ENCODE measurements at places on chromosomes 2 and 18.

- no peak for DNase-seq
Observed at GRCh38 chr18:13338318-13338717, 119.8 kb downstream of the LDLRAD4 start.

DNA sequence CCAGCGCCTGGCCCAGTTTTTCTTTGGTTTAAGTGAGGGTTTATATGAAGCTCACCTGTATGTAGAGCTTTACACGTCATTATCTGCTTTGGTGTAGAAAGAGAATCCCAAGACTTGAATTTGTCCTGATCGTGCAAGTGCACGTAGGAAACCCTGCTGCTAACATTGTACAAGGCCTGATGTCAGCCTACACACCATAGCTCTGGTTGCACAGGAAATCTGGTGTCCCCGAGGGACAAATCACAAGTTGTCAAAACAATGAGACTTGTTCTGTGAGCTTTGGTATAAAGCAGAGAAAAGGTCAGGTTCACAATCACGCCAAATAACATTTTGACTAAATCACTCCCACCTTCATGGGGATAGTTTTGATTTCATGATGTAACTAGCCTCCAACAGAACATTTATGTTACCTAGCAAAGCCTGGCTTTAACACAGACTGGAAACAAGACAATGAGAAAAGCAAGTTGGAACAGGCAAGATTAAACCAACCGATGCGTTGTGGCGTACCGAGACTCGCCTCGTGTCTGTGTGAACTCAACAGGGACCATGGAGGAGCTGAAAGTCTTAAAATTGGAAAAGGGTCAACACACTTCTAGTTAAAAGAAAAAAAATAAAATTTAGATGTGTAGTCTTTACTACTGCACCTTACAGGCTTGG, 41.4 kb downstream of the ZAP70 start:
- DNase-seq, result no peak

- DNase-seq, result no peak
Observed at GRCh38 chr2:102027036-102027980, 35.5 kb downstream of the IL1R2 start.

DNA sequence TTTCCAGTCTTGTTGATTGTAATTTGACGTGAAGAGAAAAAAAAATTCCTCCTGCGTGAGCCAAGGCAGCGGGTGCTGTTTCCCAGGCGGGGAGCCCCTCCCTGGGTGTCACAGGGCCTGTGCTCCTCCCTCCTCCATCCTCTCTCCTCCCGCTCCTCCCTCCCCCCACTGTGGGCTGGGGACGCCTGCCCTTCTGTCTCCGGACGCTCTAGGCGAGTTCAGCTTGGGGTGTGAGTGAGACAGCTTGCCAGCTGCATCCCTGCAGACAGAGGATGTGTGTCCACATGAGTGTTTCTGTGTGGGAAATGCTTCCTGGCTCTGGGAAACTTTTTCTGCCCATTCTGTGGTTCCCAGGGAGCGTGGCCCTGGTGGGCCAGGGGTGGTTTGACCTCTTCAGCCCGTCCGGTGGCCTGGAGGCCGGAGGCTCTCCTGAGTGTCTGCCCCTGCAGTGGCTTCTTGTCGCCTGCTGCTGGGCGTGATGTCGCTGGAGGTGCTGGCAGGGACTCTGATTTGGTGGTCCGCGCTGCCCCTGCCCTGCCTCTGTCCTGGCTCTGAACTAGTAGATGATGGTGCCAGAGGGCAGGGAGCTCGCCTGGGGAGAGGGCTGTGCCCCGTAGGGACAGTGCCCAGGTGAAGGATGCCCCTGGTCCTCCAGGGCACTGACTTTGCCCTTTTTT, 96.4 kb downstream of the USP40 start:
- no peak for DNase-seq

DNA sequence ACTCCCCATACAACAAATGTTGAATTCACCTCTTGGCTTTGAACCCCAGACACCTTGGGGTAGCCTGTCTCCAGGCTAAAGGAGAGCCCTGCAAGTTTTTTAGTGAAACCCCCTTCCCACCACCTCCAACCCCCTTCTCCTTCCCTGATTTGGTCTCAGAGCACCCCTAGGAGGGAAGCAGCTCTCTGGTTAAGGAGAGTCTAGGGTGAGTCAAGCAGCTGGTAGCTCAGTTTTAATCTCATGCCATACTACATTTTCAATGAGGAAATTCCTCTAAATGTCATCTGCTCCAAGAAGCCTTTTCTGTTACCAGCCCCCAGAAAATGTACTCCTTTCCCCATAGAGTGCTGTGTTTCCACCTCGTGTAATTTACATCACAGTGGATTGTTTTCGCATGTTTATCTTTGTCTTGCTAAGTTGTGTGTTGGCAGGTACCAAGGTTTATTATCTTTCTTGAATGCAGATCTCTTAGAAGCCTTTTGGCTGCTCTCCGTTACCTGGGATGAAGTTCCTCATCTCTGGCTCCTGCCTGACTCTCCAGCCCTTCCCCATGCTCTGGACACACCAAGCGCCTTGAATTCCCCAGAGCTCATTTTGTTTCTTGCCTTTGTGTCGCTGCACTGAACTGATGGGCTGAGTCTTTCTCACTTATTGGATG, 82.2 kb downstream of the ASAP2 start:
- DNase-seq, result peak; percentile 16

DNA sequence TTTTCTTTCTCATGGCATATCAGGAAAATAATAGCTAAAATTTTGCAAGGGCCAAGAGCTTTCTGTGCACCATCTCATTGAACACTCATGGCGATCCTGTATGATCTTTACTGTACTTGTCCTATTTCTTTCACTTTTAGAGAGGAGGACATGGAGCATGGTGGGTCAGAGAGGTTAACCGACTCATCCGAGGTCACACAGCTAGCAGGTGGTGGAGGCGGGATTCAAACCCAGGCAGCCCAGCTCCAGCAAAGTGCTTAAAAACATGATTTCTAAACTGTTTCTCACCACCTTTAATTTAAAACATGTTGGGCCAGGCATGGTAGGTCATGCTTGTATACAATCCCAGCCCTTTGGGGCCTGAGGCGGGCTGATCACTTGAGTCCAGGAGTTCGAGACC, 6.4 kb downstream of the NGEF start:
- no peak for DNase-seq

DNA sequence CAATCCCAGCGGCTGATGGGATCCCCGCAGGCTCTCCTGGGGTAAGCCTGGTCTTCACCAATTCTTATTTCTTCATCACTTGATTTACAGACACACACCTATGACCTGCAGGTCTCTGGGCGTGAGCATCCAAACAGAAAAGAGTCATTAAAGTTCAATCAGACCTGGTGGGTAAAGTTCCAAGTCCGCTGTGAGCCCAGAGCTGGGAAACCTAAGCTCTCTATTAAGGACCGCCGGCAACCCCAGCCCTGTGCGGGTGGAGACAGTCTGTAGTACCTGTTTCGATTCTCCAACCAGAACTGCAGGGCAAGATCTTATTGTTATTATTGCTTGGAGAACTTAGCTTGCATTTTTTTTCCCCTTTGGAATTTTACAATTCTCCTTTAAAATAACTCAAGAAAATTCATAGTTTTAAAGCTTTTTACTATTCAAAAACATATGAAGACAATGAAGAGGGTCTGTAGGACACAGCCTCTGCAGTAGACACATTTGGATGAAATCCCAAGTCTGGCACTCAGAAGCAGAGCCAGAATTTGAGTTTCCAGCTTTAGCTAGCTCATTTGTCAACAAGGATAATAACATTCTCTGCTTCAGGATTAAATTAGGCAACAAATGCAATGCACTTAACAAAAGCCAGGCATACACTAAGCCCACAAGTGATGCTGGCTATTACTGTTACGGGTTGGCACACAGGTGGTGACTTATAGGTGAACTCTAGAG, 376.4 kb downstream of the INSIG2 start:
- DNase-seq, result no peak

GRCh38 chr2:190554357-190555006, 20.0 kb upstream of the NEMP2 start:
- no peak for DNase-seq

- no peak for DNase-seq
Observed at GRCh38 chr18:811892-812375, at the start of gene YES1. Gene YES1, minus strand, starts transcription at chr18:812242. Its CDS starts 55,415 bp downstream, at chr18:756827.

- DNase-seq, result peak; percentile 6
Observed at GRCh38 chr2:132372276-132372675, 44.3 kb upstream of the GPR39 start.

DNA sequence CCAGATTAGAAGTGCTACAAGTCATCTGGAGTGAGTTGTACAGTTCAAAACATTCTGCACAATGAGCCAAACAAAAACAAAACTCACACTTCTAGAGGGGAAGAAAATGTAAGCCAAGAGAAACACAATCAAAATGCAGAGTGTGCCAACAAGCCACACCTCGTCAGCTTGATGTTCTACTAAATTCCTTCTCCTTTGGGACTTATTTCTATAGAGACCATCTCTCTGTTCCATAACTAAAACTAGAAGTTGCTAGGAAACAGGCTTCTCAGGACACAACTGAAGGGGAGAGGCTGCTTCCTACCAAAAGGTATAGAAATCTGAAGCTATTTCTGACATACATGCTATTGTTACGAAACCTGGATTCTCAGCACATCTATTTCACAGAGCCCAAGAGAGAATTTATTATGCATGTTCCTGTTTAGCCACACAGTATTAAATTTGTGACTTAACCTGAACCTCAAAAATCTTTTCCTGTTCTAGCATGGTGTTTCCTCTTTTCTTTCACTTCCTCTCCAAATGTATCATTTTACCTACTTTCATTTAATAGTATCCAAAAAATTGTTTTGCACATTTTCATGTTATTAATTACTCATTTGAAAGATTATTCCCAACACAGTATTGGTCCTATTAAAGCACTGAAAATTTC, 211.4 kb upstream of the CCDC150 start:
- DNase-seq, result no peak

DNA sequence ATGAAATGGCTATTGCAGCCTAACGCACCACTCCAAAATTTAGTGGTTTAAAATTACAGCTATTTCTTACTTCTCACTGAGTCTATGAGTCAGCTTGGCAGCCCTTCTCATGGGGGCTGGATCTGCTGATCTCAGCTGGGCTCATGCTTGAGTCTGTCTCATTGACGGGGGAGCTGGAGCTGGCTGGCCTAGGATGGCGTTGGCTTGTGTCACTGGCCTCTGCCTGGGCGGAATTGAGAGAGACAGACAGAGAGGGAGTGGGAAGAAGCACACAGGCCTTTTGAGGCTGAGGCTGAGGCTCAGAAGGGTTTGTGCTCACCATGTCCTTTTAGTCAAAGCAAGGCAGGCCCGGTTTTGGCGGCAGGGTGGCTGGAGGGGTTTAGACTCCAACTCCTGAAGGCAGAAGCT, 412.1 kb upstream of the MYT1L start:
- no peak for DNase-seq

DNA sequence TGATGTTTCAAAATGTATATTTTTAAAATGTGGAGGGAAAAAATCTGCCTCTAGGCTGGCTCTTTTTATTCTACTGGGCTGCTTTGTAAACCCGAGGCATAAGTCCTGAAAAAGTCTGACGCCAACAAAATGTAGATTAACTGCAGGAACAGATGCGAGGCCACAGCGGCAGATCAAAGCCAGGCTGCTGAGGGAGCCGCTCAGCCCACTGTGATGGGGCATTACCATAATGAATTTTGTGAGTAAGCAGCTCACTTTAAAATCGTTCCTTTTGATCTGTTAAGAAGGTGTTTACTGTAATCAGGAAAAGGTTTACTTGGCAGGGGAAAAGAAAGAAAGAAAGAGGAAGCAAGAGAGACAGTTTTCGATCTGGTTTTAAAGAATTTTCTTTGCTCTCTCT, 269.0 kb downstream of the ICOS start:
- no peak for DNase-seq

DNA sequence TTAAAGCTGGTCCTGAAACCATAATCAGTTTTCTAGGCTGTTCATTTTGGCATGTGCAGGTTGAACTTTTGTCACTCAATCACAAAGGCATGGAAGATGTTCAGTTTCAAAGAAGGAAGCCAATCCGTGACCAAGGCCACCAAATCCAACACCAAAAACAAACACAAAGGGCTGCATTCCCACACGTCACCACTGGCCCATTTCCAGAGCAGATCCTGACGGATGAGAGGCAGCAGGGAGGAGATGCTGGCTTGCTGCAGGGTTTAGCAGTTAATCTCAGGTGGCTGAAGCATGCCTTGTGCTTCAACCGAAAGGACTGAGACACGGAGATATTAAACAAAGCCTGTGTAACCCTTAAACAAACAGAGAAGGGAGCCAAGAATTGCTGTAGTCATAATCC, 191.9 kb upstream of the CTAGE1 start:
- no peak for DNase-seq

DNA sequence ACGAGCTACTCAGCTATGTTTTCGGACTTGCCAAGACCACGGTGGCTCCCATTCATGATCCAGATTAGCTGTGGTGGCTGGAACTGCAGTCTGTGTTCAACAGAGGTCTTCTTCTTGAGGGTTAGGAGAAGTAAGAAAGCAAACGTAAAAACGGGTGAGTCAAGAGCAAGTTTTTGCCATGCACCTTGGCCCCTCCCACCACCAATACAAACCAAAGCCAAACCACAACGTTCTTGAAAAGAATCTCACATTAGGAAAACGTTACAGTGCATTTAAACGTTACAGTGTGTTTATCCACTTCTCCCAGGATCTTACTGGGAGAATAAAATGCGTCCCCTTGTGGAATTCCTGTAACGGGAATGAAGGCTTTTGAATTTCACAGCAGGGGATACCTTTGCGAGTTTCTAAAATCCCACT, 725 bp downstream of the FBXO48 start:
- peak; percentile 23 for DNase-seq

DNA sequence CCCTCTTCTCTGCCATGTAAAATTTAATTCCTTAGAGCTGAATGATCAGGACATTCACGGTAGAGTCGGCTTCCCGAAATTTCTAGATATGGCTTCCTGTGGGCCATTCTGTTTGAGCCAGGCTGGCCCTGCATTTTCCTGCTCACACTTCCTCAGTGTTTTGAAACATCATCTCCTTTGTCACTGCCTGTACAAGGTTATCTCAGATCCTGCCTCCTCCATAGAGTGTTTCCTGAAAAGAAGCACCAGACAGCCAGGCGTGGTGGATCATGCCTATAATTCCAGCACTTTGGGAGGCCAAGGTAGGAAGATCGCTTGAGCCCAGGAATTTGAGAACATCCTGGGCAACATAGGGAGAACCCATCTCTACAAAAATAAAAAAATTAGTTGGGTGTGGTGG, 43.6 kb downstream of the GRHL1 start:
- DNase-seq, result no peak

- no peak for DNase-seq
Observed at GRCh38 chr2:74415762-74416395, 5.5 kb downstream of the C2orf81 start.

GRCh38 chr2:109479804-109480203, 134.0 kb downstream of the SEPTIN10 start:
- no peak for DNase-seq

DNA sequence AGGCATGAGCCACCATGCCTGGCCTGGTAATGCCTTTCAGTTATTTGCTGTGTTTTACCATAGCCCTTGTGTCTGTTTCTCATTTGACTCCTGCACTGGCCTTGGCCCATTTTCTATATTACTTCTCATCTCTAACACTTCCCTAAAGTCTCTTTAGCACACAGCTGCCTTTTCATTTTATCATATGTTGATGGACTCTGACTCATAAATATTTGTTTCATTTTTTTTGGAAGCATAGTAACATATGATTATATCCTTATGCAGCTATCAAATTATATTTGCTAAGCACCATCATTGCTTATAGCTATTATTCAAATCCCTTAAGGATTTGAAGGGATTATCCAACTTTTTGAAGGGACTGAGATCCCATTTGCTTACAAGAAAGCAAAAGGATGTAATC, 320.3 kb downstream of the GPD2 start:
- no peak for DNase-seq

GRCh38 chr2:186308347-186308746, 177.7 kb upstream of the ZC3H15 start:
- DNase-seq, result no peak

GRCh38 chr2:10195278-10196109, 73.0 kb downstream of the RRM2 start:
- DNase-seq, result no peak

Measured in inflammatory macrophage treated with lipopolysaccharide for 1 hour (primary cell).